GM12878 (cell line): ENCODE measurements at places on chromosomes 6 and 20.

DNA sequence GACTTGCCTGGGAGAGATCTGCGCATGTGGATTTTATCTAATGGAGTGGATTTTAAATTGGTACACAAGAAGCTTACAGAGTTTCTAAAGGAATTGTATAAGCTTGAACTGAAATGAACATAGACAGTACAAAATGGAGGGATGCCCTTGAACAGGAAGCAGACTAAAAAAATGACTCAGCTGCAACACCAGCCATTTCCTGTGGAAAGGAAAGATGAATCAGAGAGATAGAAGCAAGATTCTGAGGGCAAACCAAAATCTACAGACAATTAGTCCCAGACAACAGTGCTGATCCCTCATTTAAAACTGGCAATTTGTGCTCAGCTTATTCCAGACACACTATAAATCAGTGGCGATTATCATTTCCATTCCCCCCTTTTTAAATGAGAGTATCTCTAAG, 114.6 kb upstream of the TCF21 start:
- H3K27me3 ChIP-seq: no peaks in the 10 kb centered on the region
- no peak for DNase-seq
- no peak overlapping the region for H3K4me3 ChIP-seq
- H3K4me1 ChIP-seq: no peaks in the 10 kb centered on the region
- H3K36me3 ChIP-seq: no peaks in the 10 kb centered on the region

- no peak overlapping the region for H3K4me3 ChIP-seq
- no peaks in the 10 kb centered on the region for H3K36me3 ChIP-seq
- no peaks in the 10 kb centered on the region for H3K27me3 ChIP-seq
These were observed 613.2 kb upstream of the FLRT3 start for GRCh38 chr20:14950633-14951032.

- H3K27me3 ChIP-seq: no peaks in the 10 kb centered on the region
- no peak overlapping the region for H3K27ac ChIP-seq
- no peak overlapping the region for H3K4me3 ChIP-seq
- DNase-seq: no peak
- no peaks in the 10 kb centered on the region for H3K4me1 ChIP-seq
These were observed 93.7 kb upstream of the EDN1 start for GRCh38 chr6:12196326-12196936.

DNA sequence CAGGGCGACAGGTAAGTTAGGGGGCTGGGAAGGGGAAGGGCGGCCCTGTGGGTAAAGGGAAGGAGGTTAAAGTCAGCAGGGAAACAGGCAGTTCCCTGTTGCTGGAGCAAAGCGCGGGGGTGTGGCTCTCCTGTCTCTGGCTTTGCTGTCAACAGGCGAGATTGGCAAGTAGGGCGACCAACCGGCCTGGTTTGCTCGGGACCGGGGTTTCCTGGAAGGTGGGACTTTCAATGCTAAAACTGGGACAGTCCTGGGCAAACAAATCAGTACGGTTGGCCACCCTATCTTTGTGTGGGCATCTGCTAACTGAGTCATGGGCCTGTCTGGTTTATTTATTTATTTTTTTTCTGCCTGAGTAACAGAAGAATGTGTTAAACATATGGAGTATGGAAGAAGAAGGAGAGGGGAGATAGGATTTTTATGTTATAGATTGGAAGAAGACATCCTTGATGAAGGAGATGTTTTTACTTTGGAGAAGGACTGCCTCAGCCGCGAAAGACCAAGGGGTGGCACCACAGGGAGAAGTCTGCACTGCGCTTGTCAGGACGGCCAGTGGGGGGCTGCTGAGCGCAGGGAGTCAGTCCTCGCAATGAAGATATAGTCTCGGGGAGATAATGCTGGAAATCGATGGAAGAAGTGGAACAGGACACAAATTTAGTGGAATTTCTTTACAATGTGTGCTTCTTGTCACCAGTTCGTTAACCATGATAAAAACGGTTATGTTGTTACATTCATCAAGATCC, 43.4 kb upstream of the ESR1 start:
- H3K27ac ChIP-seq: no peak overlapping the region
- H3K27me3 ChIP-seq: no peaks in the 10 kb centered on the region
- H3K4me1 ChIP-seq: no peaks in the 10 kb centered on the region
- H3K4me3 ChIP-seq: no peak overlapping the region
- no peak for DNase-seq

DNA sequence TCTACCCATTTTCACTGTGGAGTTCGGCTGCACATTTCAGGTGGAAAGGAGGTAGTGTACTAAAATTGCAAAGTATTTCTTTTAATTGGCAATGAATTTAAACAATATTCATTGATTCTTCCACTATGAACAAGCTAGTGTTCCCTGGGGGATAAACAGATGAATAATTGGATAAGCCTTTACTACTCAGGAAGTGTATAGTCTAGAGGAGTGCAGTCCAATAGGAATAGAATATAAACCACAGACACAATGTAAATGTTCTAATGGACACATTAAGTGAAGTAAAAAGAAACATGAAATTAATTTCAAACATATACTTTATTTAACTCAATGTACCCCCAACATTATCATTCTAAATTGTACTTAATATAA, 28.7 kb downstream of the SGK1 start:
- H3K36me3 ChIP-seq: no peaks in the 10 kb centered on the region
- peaks cover 15% of the 10 kb centered on the region for H3K4me1 ChIP-seq
- H3K27me3 ChIP-seq: no peaks in the 10 kb centered on the region
- H3K4me3 ChIP-seq: no peak overlapping the region

DNA sequence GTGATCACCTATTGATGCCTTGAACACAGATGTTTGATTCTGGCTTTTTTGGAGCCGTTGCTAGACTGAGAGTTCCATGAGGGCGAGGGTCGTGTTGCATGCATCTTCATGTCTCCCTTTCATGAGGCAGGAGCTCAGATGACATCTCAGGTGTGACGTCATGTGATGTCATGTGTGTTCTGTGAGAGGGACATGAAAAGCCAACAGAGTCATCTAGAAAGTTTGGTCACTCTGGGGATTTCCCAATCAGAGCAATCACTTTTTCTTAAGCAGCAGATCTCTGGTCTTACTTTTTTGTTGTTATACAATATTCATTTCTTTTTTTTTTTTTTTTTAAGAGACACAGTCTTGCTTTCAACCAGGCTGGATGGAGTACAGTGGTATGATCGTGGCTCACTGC, 411.8 kb downstream of the PREX1 start:
- no peaks in the 10 kb centered on the region; the same call in 1 of the 2 replicates for H3K27me3 ChIP-seq
- peak; percentile 35 for DNase-seq
- H3K36me3 ChIP-seq: no peaks in the 10 kb centered on the region
- no peak overlapping the region for H3K4me3 ChIP-seq
- no peak overlapping the region for H3K27ac ChIP-seq

- H3K27me3 ChIP-seq: no peaks in the 10 kb centered on the region
- peaks cover 13% of the 10 kb centered on the region for H3K4me1 ChIP-seq
- DNase-seq: no peak
- no peak overlapping the region for H3K27ac ChIP-seq
- H3K36me3 ChIP-seq: no peaks in the 10 kb centered on the region
These were observed 40.1 kb upstream of the TMEM181 start for GRCh38 chr6:158519761-158520160.

- H3K27ac ChIP-seq: peak overlapping the region; percentile 15; the same call in 1 of the 2 replicates
- H3K27me3 ChIP-seq: no peaks in the 10 kb centered on the region
- H3K4me3 ChIP-seq: no peak overlapping the region
- no peaks in the 10 kb centered on the region for H3K36me3 ChIP-seq
- peaks cover 28% of the 10 kb centered on the region for H3K4me1 ChIP-seq
- DNase-seq: no peak
These were observed 26.3 kb downstream of the ALDH5A1 start for GRCh38 chr6:24520929-24521546.

GRCh38 chr6:165988302-165988756, 179.3 kb downstream of the TBXT start:
- no peak overlapping the region for H3K27ac ChIP-seq
- no peak overlapping the region for H3K4me3 ChIP-seq
- DNase-seq: no peak
- no peaks in the 10 kb centered on the region for H3K36me3 ChIP-seq

- H3K4me3 ChIP-seq: no peak overlapping the region
- no peaks in the 10 kb centered on the region for H3K36me3 ChIP-seq
- DNase-seq: no peak
These were observed 2.0 kb upstream of the TRMT11 start for GRCh38 chr6:125984311-125984710.

GRCh38 chr6:19876672-19877071, 39.5 kb downstream of the ID4 start:
- no peak overlapping the region for H3K27ac ChIP-seq
- H3K4me3 ChIP-seq: no peak overlapping the region
- no peaks in the 10 kb centered on the region for H3K4me1 ChIP-seq
- no peaks in the 10 kb centered on the region for H3K27me3 ChIP-seq

DNA sequence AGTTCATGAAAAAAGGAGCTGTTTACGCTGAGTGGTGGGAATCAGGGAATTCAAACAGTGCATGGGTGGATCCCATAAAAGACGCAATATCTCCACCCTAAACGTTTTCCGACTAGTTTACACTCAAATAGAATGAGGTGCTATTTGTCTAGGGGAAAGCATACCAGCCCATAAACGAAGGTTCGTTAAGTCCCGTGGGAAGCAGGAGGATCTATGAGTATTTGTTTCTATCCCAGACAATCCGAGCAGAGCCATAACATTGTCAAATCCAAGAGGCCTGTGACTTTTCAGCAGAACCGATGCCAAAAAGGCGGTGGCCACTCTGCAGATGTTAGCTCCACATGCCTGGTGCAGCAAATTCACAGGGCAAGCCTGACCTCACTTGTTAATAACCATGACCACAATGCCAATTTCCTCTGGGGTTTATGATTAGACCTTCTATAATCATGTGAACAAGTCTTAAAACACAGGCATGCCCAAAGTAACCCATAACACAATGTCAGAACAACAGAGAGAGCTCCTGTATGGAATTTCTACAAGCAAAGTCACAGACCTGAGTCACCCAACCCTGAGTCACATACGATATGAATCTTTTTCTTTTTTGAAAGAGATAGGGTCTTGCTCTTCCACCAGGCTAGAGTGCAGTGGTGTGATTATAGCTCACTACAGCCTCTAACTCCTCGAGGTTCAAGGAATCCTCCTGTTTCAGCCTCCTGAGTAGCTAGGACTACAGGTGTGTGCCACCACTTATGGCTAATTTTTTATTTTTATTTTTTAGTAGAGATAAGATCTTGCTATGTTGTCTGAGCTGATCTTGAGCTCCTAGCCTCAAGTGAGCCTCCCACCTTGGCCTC, 123.3 kb downstream of the KIF13A start:
- H3K27me3 ChIP-seq: no peaks in the 10 kb centered on the region; the same call in 1 of the 2 replicates
- no peak for DNase-seq
- H3K4me3 ChIP-seq: no peak overlapping the region
- no peaks in the 10 kb centered on the region for H3K4me1 ChIP-seq

GRCh38 chr20:62952968-62953838, 694 bp downstream of the SLC17A9 start:
- no peaks in the 10 kb centered on the region for H3K36me3 ChIP-seq
- H3K27ac ChIP-seq: peak overlapping the region; percentile 94
- peak overlapping the region; percentile 98 for H3K4me3 ChIP-seq

GRCh38 chr6:160102956-160103824, 18.4 kb upstream of the SLC22A1 start:
- no peak overlapping the region for H3K4me3 ChIP-seq
- H3K36me3 ChIP-seq: peaks cover 14% of the 10 kb centered on the region
- H3K4me1 ChIP-seq: no peaks in the 10 kb centered on the region

- DNase-seq: no peak
- H3K4me1 ChIP-seq: peaks cover 43% of the 10 kb centered on the region
- H3K27me3 ChIP-seq: no peaks in the 10 kb centered on the region
These were observed 4.0 kb upstream of the ZMYND8 start for GRCh38 chr20:47360297-47361056.

- no peaks in the 10 kb centered on the region for H3K36me3 ChIP-seq
- no peaks in the 10 kb centered on the region for H3K27me3 ChIP-seq
- no peak overlapping the region for H3K27ac ChIP-seq
- peaks cover 5% of the 10 kb centered on the region; the same call in 1 of the 2 replicates for H3K4me1 ChIP-seq
- DNase-seq: no peak
These were observed 618.7 kb downstream of the PKHD1 start for GRCh38 chr6:51468704-51469103.

DNA sequence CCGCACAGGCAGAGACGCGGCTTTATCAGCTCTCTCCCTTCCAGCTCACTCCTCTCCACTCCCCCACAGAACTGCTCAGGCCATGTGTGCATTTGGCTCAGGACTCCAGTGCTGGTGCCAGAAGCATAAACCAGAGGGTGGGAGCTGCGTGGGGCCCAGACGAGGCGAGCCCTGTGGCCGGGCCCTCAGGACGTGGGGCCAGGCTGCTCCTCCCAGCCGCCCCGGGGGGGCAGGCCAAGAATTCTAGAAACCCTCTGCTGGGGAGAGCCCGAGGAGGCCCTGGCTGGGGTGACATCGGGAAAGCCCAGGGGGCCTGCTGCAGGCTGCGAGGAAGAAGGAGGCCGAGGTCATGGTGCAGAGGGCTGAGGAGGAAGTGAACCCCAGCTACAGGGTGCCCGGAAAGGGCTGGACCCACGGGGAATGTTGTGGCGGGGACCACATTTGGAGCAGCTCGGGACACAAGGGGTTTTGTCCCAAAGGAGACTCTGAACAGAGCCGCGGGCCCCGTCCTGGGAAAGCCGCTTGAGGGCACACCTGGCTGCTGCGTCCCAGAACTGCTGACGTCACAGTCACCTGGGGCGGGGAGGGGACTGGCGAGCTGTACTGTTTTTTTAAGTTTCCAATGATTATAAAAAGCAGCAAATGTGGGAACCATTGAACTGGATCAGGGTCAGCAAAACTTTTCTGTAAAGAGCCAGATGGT, 107.1 kb downstream of the BANF2 start:
- no peaks in the 10 kb centered on the region for H3K36me3 ChIP-seq
- H3K27me3 ChIP-seq: no peaks in the 10 kb centered on the region
- no peak overlapping the region for H3K4me3 ChIP-seq
- H3K4me1 ChIP-seq: peaks cover 3% of the 10 kb centered on the region; the same call in 1 of the 2 replicates

DNA sequence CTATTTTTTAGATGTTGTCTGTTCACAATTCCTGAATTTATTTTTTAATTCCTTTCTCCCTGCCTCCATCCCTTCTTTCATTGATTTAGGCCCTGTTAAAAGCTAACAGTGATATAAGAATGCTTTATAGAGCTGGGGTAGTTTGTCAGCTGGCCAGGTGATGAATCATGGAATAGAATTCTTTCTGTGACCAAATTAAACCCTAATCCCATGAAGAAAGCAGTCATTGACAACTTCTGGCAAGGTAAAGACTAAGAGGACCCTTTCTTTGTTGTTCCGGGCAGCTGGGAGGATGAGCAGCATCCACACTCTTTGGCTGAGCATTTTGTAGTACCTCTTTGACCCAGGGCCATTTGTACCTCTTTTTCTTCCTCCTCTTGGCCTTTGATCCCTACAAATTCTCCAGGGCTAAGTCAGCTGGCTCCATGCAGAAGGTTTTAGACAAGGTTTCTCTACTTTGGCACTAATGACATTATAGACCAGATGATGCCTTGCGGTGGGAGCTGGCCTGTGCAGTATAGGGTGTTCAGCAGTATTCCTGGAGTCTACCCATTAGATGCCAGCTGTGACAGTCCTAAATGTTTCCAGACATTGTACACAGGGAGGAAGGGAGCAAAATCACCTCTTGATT, 102.9 kb downstream of the SLX4IP start:
- no peaks in the 10 kb centered on the region for H3K36me3 ChIP-seq
- no peak overlapping the region for H3K4me3 ChIP-seq
- peaks cover 3% of the 10 kb centered on the region for H3K4me1 ChIP-seq
- DNase-seq: no peak

GRCh38 chr6:46963626-46964025, 41.9 kb upstream of the ADGRF5 start:
- no peaks in the 10 kb centered on the region for H3K36me3 ChIP-seq
- no peak for DNase-seq
- H3K27me3 ChIP-seq: no peaks in the 10 kb centered on the region
- H3K4me3 ChIP-seq: no peak overlapping the region
- H3K27ac ChIP-seq: no peak overlapping the region
- no peaks in the 10 kb centered on the region for H3K4me1 ChIP-seq
